Cortex of kidney (tissue), 1 donor: ENCODE measurements at places on chromosomes 7 and 10.

DNA sequence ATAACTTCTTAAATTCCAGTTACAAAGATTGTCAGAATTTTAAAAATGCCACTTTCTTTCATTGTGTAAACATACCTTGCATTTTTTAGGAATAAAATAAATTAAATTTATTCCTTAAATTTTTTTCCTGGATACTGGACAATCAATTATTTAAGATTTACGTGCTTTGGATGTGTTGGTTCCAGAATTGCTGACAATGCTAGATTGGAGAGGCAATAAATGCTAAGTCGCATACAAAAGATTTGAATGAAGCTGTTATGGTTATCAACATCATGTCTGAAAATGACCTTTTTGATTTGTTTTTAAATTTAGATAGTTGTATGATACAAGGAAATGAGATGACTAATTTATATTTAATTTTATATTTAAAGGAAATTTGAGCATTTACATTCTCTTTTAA is 89.2 kb upstream of the SEMA3A start:
- DNase-seq: no peak

- DNase-seq: no peak
Observed at GRCh38 chr7:22671177-22671879, 55.7 kb upstream of the IL6 start.

- no peak for DNase-seq
Observed at GRCh38 chr10:93336678-93337077, 145.5 kb downstream of the MYOF start.

GRCh38 chr7:27771111-27771510 is 31.1 kb downstream of the TAX1BP1 start:
- DNase-seq: no peak

DNA sequence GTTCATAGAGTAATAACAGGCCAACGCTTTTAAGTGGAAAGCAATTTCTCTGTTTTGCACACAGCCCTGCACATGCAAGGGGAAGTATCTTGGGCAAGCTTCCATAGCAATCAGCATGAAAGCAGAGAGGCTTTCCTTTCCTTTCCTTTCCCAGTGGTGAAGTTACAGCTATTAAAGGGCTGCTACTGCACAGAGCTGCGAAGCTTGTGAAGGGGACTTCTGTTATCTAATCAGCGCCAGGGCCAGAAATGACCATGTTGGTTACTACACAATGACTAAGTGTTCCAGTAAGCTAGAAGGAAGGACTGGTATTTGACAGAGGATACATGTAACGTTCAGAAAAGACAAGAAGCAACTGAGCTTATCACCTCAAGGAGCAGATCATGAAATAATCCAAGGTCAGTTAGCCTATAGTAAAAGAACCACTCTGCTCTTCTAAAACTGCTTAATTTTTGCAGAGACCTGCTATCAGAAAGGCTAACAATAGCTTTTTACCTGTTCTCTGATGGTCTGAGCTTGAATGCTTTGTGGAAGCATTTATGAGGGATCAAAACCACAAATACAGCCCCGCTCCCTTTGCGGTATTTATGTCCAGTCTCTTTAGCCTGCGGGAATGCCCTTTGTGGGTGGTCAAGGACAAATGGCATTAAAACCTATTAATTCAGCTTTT is 45.9 kb downstream of the SGMS1 start:
- DNase-seq: no peak

GRCh38 chr7:30470163-30470770 is 8.3 kb downstream of the NOD1 start:
- no peak for DNase-seq

- DNase-seq: no peak
Observed at GRCh38 chr7:67593794-67594193, 597.2 kb downstream of the TYW1 start.

DNA sequence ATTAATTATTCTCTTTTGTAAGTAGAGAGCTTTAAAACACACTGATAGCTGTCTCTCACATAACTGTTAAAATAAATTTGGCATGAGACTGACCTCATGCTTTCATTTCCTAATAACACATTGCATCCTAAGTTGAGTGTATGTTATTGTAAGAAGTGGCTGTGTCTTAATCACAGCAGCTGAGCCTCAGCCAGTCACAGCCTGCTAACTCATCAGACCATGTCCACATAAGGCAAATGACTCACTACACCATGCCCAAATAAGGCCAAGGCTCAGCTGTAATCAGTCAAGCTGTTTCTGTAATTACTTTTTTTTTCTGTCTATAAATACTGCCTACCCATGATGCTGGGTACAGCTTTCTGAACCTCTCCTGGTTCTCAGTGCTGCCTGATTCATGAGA is 860.9 kb downstream of the XPNPEP1 start:
- no peak for DNase-seq

DNA sequence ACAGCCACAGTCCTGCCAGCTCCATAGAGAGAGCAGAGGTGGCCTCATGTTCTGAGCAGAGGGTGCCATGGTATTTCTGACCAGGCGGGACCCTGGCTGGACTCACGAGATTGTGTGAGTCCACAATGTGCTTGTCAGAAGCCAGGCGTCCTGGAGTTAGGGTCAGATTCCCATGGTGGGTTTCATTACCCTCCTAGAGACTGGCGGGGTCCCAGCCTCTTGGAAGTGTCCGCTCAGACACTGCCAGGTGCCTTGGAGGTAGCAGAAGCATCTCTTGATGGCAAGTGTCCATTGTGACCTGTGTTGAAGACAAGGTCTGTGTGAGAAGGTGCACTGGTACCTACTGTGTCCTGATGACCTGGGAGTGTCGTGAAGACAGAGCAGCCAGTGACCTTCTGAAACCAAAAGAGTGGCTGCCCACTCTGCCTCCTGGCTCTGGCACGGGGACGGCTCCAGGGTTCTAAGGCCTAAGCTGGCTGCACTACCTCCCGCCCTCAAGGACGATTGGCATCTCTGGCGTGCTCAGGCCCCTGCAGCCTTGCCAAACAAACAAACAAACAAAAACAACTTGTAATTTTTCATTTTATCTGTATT is 56.8 kb downstream of the MGMT start:
- DNase-seq: no peak

DNA sequence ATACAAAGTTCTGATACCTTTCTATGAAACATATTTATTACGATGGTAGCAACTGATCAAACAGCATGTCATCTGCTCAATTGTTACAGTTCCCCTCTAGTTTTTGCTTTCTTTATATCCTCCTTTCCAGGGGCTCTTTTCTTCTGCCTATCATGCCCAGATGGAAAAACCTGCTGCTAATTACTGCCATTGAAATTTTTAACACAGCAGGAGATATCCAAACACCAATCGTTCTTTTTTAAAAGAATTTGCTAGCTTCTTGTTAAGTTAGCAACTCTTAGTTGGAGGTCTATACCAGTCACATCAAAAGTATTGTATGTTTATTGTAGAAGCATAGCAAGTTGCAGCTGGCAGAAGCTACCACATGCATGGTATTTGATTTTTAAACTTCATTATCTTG is 768.5 kb downstream of the NXPH1 start:
- no peak for DNase-seq

DNA sequence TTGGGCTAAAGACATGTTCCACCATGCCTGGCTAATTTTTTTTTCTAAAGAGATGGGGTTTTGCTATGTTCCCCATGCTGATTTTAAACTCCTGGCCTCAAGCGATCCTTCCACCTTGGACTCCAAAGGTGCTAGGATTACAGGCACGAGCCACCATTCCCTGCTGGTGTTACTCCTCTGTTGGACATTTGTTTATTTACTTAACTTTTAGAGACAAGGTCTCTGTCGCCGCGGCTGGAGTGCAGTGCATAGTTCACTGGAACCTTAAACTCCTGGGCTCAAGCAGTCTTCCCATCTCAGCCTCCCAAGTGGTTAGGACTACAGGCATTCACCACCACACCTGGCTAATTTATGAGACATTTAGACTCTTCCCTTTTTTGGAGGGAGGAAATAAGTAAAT is 38.9 kb downstream of the CCAR1 start:
- no peak for DNase-seq

GRCh38 chr7:14626076-14626475 is 276.5 kb downstream of the DGKB start:
- no peak for DNase-seq

DNA sequence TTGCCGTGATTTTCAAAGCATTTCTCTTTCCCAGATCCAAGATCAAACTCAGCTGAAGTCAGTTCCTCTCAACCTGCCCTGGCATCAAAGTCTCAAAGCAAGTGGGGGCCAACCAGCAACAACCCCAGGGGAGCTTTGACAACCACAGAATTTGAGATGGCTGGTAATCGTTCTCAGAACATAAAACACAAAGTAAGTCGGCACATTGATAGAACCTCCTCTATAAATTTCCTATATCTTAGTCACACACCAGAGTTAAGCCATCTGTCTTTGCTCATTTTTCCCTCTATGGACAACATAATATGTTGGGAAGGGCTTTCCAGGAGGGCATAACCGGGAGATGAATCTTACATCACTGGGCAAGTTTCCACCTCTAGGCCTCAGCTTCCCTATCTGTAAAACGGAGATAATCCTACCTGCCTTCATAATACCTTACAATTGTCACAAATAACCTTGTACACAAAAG is 1.2 kb upstream of the DNAJC9 start:
- DNase-seq: no peak

DNA sequence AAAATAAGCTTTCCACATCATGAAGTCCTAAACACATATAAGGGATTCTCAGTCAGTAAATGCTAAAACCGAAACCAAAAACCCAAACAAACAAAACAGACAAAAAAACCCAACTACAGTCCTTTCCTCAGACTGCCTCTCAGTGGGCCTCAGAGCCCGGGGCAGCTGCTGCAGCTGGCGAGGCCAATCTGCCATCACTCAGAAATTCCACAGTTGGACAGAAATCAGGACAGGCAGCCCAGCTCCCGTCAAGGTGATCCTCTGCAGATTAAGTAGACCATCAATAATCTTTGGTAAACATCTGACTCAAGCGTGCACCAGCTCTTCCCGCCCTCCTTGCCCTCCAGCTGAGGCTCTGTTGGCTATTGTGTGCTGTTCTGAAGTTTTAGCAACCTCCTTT is 142.2 kb downstream of the ATXN7L1 start:
- no peak for DNase-seq
